ENCODE measurements at places on chromosomes 5 and 9.

DNA sequence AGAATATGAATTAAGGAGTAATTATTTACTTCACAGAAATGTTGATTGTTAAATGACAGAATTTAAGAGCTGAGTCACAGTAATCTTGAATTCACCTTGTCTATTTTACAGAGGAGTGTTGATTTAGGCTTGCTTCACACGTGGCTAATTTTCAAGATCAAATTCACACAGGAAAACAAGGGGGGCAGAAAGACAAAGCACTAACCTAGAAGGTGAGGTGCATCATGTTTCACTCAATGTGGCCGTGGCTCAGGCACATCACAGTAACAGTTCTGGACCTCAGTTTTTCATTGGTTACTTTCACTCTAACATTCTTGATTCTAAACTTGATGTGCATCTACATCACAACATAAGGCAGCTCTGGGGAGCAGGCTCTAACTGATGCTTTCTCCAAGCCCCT lies 69.6 kb upstream of the GNAQ start:
- no peak for DNase-seq

DNA sequence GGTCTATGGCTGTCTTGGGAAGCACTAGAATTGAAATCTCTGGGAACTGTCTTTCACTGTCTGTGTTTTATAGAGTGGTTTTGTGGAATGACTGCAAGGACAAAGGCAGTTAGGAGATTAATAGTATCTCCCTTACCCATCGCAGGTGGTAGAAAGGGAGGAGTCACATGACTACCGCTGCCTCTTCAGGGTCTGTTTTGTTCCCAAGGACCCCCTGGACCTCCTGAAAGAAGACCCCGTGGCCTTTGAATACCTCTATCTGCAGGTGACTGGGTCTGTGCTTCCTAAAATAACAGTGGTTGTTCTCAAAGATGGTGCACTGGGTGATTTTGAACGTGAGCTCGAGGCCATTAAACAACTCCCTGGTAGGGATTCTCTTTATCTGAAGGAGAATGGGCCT lies 22.8 kb upstream of the TRMT10B start:
- no peak for DNase-seq

DNA sequence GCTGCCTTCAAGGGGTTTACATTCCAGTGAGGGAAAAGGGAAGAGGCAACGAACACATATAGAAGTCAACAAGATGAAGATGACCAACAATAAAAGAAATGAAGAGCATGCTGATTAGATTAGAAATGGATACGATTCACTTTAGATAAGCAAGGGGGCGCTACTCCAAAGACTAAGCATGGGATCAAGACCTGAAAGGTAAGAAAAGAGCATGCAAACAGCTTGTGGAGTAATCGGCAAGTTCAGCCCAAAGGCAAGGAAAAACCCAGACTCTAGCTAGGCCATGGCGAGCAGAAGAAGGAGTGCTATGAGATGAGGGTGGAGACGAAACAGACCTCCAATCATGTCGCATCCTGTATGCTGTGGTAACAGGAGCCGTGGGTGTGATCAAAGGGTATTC lies 124.4 kb downstream of the FANCC start:
- no peak for DNase-seq

- DNase-seq = no peak
These were observed 75.6 kb upstream of the SLC44A1 start for GRCh38 chr9:105168870-105169319.

- DNase-seq = no peak
These were observed 183.1 kb upstream of the SNX2 start for GRCh38 chr5:122591828-122592227.

GRCh38 chr5:7320701-7321301 lies 75.1 kb upstream of the ADCY2 start:
- no peak for DNase-seq
